ENCODE measurements at places on chromosomes 5 and 9.
A peak's percentile ranks its signal among the peaks of the same experiment; 100 is the strongest.

DNA sequence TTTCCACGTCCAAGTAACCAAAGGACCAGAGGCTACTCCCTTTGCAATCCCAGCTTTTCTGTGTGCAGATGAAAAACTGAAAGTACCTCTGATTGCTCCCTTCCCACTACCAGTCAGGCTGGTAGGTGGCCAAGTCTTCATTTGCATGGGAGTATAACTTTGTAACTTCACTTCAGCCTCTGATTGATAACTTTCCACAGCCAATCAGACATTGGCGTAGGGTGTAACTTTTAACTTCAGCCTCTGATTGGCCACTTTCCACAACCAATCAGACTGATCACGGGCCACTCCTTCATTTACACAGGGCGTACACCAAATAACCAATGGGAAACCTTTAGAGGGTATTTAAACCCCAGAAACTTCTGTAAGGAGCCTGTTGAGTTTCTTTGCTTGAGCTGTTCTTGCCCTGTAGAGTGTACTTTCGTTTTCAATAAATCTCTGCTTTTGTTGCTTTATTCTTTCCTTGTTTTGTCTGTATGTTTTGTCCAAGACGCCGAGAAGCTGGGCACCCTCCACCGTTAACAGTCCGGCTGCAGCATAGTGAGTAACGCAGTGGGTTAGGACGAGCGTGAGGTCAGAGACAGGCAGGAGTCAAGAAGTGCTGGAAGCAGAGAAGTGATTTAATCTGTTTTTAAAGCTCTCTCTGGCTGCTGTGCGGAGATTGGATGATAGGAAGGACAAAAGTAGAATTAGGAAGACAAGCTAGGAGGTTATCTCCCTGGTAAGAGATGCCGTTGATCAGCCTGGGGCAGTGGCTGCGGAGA is 3.5 kb upstream of the EXOSC2 start:
- no peak for DNase-seq
- no peak overlapping the region for H3K27ac ChIP-seq
- H3K4me3 ChIP-seq: peak overlapping the region; percentile 16
- peaks cover 5% of the 10 kb centered on the region for H3K27me3 ChIP-seq
- peaks cover 29% of the 10 kb centered on the region for H3K4me1 ChIP-seq

DNA sequence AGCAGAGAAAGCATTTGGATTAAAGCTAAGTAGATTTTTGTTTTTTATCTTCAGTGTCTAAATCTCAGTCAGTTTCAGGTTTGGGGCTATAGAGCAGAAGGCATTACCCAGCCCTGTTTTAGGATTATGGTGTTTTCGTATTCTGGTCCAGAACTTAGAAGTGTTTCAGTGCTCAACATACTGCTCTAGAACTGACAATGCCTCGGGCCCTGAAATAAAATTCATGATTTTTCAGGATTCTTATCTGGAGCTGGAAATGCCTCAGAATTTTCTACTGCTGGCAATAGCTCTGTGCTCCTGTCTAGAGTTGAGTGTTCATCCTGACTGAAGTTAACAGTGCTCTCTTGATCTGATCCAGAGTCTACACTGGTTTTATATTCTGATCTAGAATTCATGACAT is 163.9 kb downstream of the PAPPA start:
- DNase-seq: no peak
- H3K27ac ChIP-seq: no peak overlapping the region
- no peak overlapping the region for H3K4me3 ChIP-seq
- H3K27me3 ChIP-seq: no peaks in the 10 kb centered on the region

- no peaks in the 10 kb centered on the region for H3K27me3 ChIP-seq
- no peak overlapping the region for H3K4me3 ChIP-seq
- peak; percentile 60 for DNase-seq
- H3K27ac ChIP-seq: no peak overlapping the region
- H3K36me3 ChIP-seq: peaks cover 78% of the 10 kb centered on the region
Measured at GRCh38 chr9:97666907-97667686, 30.0 kb downstream of the XPA start.

GRCh38 chr5:91867799-91868198 is 484.7 kb upstream of the ARRDC3 start:
- no peaks in the 10 kb centered on the region for H3K4me1 ChIP-seq
- no peak for DNase-seq
- no peak overlapping the region for H3K4me3 ChIP-seq
- H3K27me3 ChIP-seq: no peaks in the 10 kb centered on the region
- H3K27ac ChIP-seq: no peak overlapping the region

DNA sequence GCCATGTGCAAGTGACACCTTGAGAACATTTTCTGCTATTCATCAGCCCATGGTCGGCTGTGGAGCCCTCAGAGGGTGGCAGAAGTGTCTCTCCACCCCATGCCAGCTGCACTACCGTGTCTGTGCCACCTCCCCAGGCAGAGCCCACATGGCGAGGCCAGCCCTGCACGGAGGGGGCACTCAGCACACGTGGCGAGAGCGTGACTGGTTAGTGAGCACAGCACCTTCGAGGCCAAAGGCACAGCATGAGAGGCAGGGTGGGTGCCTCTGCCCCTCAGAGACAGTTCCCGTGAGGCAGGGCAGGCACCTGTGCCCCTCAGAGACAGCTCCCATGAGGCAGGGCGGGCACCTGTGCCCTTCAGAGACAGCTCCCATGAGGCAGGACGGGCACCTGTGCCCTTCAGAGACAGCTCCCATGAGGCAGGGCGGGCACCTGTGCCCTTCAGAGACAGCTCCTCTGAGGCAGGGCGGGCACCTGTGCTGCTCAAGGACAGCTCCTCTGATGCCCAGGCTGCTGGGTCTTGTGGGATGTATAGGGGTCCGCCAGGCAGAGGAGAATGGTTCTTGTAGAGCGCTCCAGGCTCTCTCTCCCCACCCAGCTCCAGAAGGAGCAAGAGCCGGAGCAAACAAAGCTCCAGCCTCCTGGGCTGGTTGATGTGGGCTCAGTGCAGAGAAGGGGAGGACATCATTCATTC is 179.8 kb upstream of the PPP1R26 start:
- no peaks in the 10 kb centered on the region for H3K36me3 ChIP-seq
- H3K4me3 ChIP-seq: no peak overlapping the region
- H3K27ac ChIP-seq: no peak overlapping the region
- no peaks in the 10 kb centered on the region for H3K27me3 ChIP-seq

DNA sequence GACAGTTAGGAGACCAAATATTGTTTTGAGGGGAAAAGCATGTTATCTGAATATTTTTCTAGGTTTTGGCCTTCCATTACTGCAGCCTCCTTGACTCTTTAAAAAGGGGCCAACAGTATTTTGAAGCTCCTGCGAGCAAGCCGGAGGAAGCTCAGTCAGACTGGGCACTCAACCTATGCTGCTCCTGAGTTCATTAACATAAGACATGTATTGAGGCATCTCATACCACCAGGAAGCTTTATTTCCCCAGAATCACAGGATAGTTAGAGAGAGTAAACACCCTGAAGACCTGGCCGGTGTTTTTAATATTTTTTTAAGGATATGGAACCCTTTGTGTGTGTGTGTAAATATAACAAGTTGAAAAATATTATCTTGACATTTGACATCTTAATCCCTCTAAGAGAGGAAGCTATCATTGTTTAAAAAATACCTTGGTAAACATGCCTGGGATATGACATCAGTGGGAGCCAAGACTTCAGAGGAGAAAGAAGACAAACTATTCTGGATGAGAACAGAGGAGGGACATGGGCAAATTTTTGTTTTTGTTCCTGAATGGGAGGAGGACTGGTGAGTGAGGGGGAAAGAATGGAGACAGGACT is 139.3 kb upstream of the SLIT3 start:
- H3K27me3 ChIP-seq: no peaks in the 10 kb centered on the region
- H3K4me3 ChIP-seq: no peak overlapping the region
- H3K4me1 ChIP-seq: no peaks in the 10 kb centered on the region
- DNase-seq: no peak

- peaks cover 12% of the 10 kb centered on the region for H3K27me3 ChIP-seq
- H3K4me3 ChIP-seq: no peak overlapping the region
- DNase-seq: peak; percentile 81
- no peak overlapping the region for H3K27ac ChIP-seq
- no peaks in the 10 kb centered on the region for H3K36me3 ChIP-seq
Measured at GRCh38 chr5:135829681-135830383, 4.6 kb upstream of the SLC25A48 start.

- H3K27ac ChIP-seq: peak overlapping the region; percentile 86
- no peaks in the 10 kb centered on the region for H3K27me3 ChIP-seq
- peak overlapping the region; percentile 91 for H3K4me3 ChIP-seq
- H3K36me3 ChIP-seq: peaks cover 5% of the 10 kb centered on the region
- peak; percentile 77 for DNase-seq
Measured at GRCh38 chr5:95822043-95822541, 434 bp downstream of the GLRX start.

DNA sequence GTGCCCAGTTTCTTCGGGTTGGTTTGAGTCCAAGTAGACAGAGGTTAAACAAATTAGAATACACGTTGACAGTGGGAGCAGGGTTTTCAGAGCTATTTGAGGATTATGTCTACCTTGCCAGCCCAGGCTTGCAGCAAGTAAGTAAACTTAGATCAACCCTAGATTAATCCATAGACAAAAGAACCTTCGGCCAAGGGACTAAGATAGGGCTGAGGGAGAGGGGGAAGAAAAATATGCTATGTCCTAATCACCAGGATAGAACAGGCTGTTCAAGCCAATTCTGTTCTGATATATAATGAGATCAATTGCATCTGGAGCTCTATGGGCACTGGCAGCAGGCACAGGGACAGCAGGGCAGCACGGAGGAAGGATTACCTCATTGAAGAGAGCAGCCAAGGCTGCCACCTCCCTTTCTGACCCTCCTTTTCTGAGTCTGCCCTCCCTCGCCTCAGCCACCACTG is 377.7 kb downstream of the PIK3R1 start:
- DNase-seq: no peak
- no peaks in the 10 kb centered on the region for H3K27me3 ChIP-seq
- H3K4me1 ChIP-seq: no peaks in the 10 kb centered on the region
- no peak overlapping the region for H3K4me3 ChIP-seq

GRCh38 chr9:31389075-31389474 is 995.4 kb upstream of the ACO1 start:
- H3K4me1 ChIP-seq: peaks cover 7% of the 10 kb centered on the region
- no peaks in the 10 kb centered on the region for H3K27me3 ChIP-seq
- DNase-seq: no peak
- no peaks in the 10 kb centered on the region for H3K36me3 ChIP-seq
- H3K4me3 ChIP-seq: no peak overlapping the region
- H3K27ac ChIP-seq: no peak overlapping the region

- H3K27ac ChIP-seq: peak overlapping the region; percentile 79
- no peaks in the 10 kb centered on the region for H3K36me3 ChIP-seq
- H3K4me3 ChIP-seq: peak overlapping the region; percentile 85
- peaks cover 16% of the 10 kb centered on the region for H3K4me1 ChIP-seq
- H3K27me3 ChIP-seq: no peaks in the 10 kb centered on the region
- DNase-seq: peak; percentile 91
Measured at GRCh38 chr9:128361986-128362646, 9.1 kb upstream of the URM1 start.

DNA sequence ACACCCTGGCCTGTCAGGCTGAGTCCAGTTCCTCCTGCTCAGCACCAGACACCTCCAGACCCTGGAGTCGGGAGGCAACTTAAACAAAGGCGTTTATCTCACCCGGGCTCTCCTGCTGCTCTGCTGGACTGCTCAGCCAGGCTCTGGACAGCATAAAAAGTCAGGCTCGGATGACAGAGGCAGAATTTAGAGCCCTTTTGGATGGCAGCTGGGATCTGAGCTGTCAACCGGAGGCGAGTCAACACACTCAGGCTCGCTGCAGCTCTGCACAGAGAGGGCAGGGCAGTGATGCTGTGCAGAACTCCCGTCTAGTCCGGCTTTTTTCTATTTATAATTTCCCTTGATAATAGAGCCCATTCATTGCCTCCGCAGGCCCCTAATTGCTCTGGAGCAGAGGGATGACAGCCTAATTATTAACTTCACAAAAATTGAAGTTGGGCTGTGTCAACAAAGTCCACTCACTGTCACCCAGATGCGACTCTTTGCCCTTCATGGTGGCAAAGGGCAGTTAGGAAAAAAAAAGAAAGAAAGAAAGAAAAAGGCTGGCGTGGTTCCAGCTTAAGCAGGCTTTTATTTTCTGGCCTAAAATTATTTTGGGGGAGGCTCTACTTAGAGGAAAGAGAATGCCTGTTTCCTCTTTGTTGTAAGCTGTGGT is 37.6 kb downstream of the STC2 start:
- no peak for DNase-seq
- peaks cover 60% of the 10 kb centered on the region for H3K27me3 ChIP-seq
- peaks cover 18% of the 10 kb centered on the region for H3K4me1 ChIP-seq
- no peak overlapping the region for H3K4me3 ChIP-seq
- H3K27ac ChIP-seq: no peak overlapping the region

GRCh38 chr5:13567819-13568218 is 376.7 kb downstream of the DNAH5 start:
- no peak overlapping the region for H3K4me3 ChIP-seq
- H3K27ac ChIP-seq: no peak overlapping the region
- H3K4me1 ChIP-seq: no peaks in the 10 kb centered on the region
- H3K36me3 ChIP-seq: no peaks in the 10 kb centered on the region
- no peaks in the 10 kb centered on the region for H3K27me3 ChIP-seq

DNA sequence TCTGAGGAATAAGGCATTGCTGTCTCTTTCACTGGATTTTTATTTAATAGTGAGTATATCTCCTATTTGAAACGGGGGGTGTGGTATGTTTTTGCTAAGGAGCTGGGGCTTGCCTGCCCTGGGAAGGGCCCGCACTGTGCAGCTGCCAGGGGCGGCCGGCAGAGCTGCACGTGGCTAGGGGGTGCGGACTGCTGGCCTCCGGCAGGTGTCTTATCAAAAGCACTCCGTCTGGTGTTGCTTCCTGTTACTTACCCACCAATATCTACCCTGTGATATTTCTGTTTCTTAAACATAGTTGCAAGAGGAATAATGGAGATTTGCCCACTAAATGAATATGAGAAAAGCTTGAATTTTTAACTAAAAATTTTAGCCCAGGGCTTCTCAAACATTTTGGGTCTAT is 232.0 kb downstream of the IRX1 start:
- no peak overlapping the region for H3K4me3 ChIP-seq
- no peaks in the 10 kb centered on the region for H3K36me3 ChIP-seq
- H3K27ac ChIP-seq: no peak overlapping the region
- no peaks in the 10 kb centered on the region for H3K27me3 ChIP-seq
- DNase-seq: no peak

DNA sequence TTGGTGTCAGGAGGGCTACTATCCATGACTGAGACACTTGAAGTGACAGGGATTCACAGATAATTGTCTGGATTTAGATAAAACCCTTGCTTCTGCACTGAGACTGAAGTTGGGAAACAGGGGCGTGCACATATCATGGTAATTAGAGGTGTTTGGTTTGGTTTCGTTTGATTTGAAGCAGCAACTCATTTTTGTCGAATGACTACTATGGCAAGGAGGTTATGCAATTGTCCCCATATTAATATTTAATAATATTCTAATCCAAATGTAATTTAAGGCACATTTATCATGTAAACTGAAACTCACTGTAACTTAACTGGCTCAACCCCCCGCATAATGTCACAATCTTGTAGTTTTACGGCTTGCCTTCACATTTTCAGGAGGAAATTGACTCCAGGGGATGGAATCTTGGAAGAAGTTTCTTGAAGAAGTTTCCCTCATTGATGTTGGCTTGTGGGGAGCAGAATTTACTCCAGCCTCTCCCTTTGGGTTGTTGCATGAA is 12.5 kb downstream of the ZNF366 start:
- no peaks in the 10 kb centered on the region for H3K4me1 ChIP-seq
- peaks cover 17% of the 10 kb centered on the region for H3K27me3 ChIP-seq
- no peak for DNase-seq
- no peak overlapping the region for H3K4me3 ChIP-seq
- no peak overlapping the region for H3K27ac ChIP-seq
- H3K36me3 ChIP-seq: no peaks in the 10 kb centered on the region

All from activated CD4-positive, alpha-beta T cell treated with anti-CD3 and anti-CD28 coated beads, Interleukin-2, amount 10 ng/mL, durations not matched to agents 24 days and 14 days (primary cell).